Activated naive CD8-positive, alpha-beta T cell treated with anti-CD3 and anti-CD28 coated beads for 36 hours (primary cell): ENCODE measurements at places on chromosomes 5 and 9. TPM values are rescaled to one million over a fixed set of nuclear protein-coding genes. Genes with fewer than 3 reads are reported as not detected.

The MYMK gene
- total RNA-seq = not detected

The ANGPTL2 gene
- not detected for total RNA-seq

The IFNA2 gene
- not detected for total RNA-seq

The FCN2 gene
- not detected for total RNA-seq

- H3K4me3 ChIP-seq = no peak overlapping the region
- DNase-seq = no peak
- no peak overlapping the region for H3K27ac ChIP-seq
- H3K36me3 ChIP-seq = no peaks in the 10 kb centered on the region
- no peaks in the 10 kb centered on the region for H3K27me3 ChIP-seq
These were observed 386.4 kb upstream of the SEMA6A start for GRCh38 chr5:116961021-116961420.

DNA sequence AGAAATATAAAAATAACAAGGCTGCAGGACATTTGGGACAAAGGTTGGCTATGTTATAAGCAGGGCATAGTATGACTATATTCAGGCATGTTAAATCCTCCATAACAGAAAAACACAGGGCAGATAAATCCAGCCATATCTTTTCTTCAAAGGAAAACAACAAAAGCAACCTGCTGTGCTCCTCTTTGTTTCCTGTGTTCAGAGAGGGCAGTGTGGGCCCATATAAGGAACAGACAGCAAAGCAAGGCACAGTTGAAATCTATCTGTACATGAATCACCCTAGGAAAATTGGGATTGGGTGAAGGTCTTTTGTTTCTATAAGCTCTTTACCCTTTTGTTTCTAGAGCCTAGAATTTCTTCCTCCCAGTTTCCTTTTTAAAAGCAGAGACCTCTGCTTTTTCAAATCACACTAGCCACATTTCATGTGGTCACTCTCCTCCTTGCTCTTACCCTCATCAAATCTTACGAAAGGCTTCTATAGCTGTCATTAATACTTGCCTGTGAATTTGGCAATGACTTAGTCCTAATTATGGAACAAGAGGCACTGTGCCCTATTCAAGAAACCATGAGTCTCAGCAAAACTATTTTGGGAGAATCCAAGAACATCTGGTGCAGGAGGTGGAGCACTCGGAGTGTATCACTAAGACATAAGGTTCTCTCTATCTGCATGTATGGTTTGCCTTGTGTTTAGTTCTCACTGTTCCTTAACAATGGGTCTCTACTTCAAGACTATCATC, 1.8 kb downstream of the GZMA start:
- H3K27ac ChIP-seq = no peak overlapping the region
- DNase-seq = no peak
- peaks cover 39% of the 10 kb centered on the region for H3K4me1 ChIP-seq

GRCh38 chr5:141960018-141960417, 2.0 kb upstream of the PCDH12 start:
- H3K27me3 ChIP-seq = no peaks in the 10 kb centered on the region
- DNase-seq = peak; percentile 34
- peaks cover 3% of the 10 kb centered on the region for H3K36me3 ChIP-seq
- H3K4me3 ChIP-seq = peak overlapping the region; percentile 3
- peaks cover 37% of the 10 kb centered on the region for H3K4me1 ChIP-seq
- H3K27ac ChIP-seq = peak overlapping the region; percentile 52

DNA sequence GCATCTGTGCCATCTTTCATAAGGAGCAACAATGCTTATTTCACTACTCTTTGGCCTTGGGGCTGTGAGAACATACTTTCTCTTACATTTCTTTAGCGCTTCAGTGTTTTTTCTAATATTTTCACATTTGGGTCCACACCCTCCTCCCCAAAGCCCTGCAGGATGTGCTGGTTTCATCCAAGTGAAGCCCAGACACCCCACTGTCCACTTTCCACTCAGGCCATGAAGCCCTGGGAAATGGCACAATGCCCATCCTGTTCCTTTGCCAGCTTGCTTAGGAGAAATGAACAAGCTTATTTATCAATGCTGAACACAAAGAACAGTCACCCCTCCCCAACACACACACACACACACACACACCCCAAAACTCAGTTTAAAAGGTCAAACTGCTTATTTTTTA, 17.3 kb upstream of the TMOD1 start:
- no peak overlapping the region for H3K4me3 ChIP-seq
- no peaks in the 10 kb centered on the region for H3K27me3 ChIP-seq
- no peak overlapping the region for H3K27ac ChIP-seq
- no peaks in the 10 kb centered on the region for H3K4me1 ChIP-seq
- peaks cover 39% of the 10 kb centered on the region for H3K36me3 ChIP-seq
- no peak for DNase-seq

DNA sequence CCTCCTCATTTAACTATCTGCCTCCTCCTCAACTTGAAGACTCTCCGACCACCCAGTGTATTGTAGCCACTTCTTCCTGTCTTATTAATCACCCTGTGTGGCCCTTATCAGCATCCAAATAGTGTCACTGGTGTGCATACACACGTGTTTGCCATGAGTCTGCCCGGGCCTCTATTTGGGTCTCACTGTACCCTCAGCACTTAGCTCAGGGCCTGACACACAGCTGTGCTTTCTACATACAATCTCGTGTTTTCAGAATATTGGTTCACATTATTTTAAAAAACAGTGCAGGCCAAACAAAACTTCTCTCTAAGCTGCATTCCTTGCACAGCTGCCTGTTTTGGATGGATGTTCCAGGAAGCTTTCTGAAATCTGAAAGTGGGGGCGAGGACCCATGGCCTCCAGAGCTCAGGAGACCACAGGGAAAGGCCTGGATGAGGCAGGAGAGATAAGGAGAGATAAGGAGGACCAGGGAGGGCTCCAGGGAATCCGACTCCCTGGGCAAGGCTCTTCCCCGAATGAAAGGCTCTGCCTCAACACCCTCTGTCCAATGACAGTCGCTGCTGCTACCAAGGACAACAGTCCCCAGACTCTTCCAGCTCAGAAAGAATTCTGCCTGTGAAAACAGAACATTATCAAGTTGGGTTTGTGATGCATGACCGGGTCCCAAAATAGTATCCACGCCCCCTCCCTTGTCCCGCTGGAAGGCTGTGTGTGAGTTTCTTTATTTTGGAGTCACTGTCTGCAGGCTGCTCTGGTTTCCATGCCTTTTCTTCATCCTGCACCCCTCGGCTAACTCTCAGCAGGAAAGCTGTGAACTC, 255.6 kb downstream of the NSG2 start:
- H3K4me1 ChIP-seq = no peaks in the 10 kb centered on the region
- no peak for DNase-seq
- H3K4me3 ChIP-seq = no peak overlapping the region

GRCh38 chr5:113242481-113243348, 192.1 kb downstream of the TSSK1B start:
- no peak overlapping the region for H3K4me3 ChIP-seq
- peaks cover 8% of the 10 kb centered on the region for H3K27me3 ChIP-seq
- DNase-seq = no peak
- no peak overlapping the region for H3K27ac ChIP-seq
- no peaks in the 10 kb centered on the region for H3K36me3 ChIP-seq

- H3K4me3 ChIP-seq = no peak overlapping the region
- no peak overlapping the region for H3K27ac ChIP-seq
These were observed 51.0 kb downstream of the OTULIN start for GRCh38 chr5:14715481-14715880.

DNA sequence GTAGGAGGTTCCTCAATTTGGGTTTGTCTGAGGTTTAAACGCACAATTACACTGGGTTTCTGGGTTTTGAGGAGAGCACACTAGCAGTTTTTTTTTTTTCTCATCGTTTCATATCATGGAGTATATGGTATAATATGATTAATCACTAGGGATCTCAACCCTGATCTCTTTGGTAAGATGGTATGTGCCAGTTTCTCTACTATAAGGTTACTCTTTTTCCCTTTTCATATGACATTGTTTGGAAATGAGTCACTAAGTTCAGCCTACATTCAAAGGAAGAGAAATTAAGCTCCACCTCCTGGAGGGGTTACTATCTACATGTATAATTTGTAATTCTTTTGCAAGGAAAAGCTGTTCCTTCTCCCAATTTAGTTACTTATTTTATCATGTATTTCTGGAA, 35.2 kb downstream of the MTRR start:
- H3K36me3 ChIP-seq = peaks cover 76% of the 10 kb centered on the region
- H3K4me3 ChIP-seq = no peak overlapping the region
- H3K27me3 ChIP-seq = no peaks in the 10 kb centered on the region
- no peak for DNase-seq
- H3K4me1 ChIP-seq = peaks cover 9% of the 10 kb centered on the region
- peak overlapping the region; percentile 13 for H3K27ac ChIP-seq

DNA sequence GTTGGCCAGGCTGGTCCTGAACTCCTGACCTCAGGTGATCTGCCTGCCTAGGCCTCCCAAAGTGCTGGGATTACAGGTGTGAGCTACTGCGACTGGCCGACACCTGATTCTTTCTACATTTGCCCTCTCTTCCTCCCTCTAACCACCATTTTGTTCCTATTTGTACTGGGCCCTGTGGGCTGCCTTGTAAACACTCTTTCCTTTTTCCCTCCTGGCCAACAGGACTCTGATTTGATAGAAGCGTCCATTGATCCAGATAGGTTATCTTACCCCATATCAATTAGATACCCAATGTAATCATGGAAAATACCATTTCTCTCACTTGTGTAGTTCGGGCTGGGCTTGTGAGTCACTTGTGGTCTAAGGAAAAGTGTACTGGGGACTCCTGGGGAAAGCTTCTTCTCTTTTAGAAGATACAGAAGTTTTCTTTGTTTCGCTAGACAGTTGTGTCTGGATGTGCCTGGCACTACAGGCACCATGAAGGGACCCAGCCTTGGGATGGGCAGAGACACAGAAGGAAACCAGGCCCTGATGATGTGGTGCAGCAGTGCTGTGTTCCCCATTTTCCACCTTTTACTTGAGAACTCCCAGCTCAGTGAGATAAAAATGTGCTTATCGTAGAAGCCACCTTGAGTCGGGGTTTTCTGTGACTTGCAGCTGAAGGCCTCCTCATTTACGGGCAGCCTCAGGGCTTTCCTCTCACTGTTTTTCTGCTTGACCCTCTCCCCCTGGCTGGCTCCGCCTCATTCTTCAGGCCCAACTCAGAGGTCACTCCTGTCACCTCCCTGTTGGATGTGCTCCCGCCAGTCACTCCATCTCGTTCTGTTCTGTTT, 32.8 kb upstream of the CPEB4 start:
- H3K27ac ChIP-seq = no peak overlapping the region
- H3K27me3 ChIP-seq = peaks cover 8% of the 10 kb centered on the region
- no peak overlapping the region for H3K4me3 ChIP-seq
- no peaks in the 10 kb centered on the region for H3K36me3 ChIP-seq
- no peak for DNase-seq

- no peak overlapping the region for H3K4me3 ChIP-seq
- H3K36me3 ChIP-seq = no peaks in the 10 kb centered on the region
- no peak overlapping the region for H3K27ac ChIP-seq
- peak; percentile 11 for DNase-seq
- H3K27me3 ChIP-seq = peaks cover 14% of the 10 kb centered on the region
These were observed 133.9 kb upstream of the ADRA1B start for GRCh38 chr5:159782197-159782994.

- H3K27ac ChIP-seq = no peak overlapping the region
- peaks cover 4% of the 10 kb centered on the region for H3K27me3 ChIP-seq
- no peaks in the 10 kb centered on the region for H3K36me3 ChIP-seq
- DNase-seq = no peak
- no peak overlapping the region for H3K4me3 ChIP-seq
These were observed 282.8 kb upstream of the RPS23 start for GRCh38 chr5:82560969-82561368.

DNA sequence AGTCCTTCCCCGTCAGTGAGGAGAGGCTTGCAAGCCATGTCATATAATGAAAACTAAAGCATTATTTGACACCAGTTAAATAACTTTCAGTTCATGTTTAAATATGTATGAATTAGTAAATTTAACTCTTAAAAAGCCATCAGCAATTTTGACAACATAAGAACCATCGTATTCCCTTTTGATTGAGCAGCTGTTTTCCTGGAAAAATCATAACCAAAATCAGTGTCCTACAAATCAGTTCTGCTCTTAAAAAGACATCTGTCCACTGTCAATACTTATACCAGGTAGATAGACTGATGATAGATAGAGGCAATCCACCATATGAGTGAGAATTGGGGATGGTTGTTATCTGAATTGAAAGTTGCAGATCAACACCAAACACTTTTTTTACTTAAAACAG, 2.3 kb downstream of the DIRAS2 start:
- DNase-seq = no peak
- H3K27ac ChIP-seq = no peak overlapping the region
- H3K36me3 ChIP-seq = no peaks in the 10 kb centered on the region
- H3K27me3 ChIP-seq = peaks cover 66% of the 10 kb centered on the region
